ENCODE measurements at places on chromosomes 3 and 15.

DNA sequence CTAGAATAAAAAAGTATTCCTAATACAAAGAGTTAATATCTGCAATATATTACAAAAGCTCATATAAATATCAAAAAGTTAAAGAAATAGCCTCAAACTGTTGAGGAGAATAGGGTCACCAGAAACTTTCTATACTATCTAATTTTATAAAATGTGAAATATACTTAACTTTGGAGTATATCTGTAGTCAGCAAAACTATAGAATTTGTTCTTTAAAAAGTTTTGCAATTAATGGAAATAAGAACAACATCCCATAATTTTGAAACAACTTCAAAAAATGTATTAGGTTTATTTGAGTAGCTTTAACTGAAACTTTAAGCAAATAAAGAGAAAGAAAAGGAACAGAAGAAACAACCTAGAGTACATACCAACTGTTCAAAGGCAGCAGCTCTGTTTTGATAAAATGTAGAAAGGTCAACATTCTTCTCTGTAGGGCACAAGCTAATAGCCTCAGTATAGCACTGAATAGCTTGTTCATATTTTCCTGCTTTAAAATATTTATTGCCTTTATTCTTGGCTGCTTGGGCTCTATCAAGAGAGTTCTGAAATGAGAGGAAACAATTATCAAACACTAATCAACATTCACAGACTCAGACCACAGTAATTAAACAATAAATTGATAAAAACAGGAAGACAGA, 14.3 kb downstream of the TOMM70 start:
- DNase-seq, result no peak

DNA sequence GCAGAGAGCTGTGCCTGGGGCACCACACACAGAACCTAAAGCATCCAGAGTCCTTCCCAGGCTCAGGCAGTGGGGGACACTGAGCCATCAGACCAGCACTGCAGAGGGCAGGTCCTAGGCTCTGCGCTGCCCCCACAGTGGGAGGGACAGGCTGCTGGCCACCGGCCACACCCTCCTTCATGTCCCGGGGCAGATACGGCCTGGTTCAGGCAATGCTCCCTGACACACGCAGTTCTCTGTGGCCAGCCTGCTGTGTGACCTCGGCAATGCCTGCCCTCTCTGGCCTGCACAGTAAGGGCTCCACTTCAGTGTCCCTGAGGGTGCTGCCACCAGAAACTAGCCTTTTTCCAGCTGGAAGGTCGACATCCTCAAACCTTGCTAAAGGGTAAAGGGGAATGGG, 12.4 kb downstream of the LINGO1 start:
- no peak for DNase-seq

- peak; percentile 66 for DNase-seq
These were observed 64.6 kb upstream of the PFN2 start for GRCh38 chr3:150035301-150035779.

- no peak for DNase-seq
These were observed 29.3 kb downstream of the MTMR10 start for GRCh38 chr15:30962079-30962478.

DNA sequence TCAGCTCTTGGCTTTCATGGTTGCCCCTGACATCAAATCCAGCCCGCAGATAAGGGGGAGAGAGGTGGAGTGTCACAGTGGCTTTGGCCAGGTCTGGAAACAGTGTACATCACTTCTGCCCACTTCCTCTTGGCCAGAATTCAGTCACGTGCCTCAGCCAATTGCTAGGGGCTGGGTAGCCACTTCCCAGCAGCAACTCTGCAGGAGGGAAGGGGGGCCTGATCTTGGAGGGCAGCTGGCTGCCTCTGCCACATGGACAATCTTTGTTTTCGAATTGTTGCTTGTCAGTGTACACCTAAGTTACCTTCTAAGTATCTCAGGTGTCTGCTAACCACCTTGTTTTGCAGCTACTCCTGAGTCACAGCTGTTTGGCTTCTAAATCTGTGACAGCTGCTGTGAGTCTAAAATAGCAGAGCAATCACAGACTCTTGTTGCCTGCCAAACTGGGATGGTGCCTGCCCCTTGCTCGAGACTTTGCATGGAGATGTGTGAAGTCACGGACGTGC, 41.0 kb upstream of the LIMD1 start:
- peak; percentile 42 for DNase-seq

- DNase-seq, result no peak
These were observed 10.7 kb downstream of the KIF23 start for GRCh38 chr15:69424748-69425413.

GRCh38 chr3:172561897-172562640, 38.8 kb upstream of the TNFSF10 start:
- no peak for DNase-seq

DNA sequence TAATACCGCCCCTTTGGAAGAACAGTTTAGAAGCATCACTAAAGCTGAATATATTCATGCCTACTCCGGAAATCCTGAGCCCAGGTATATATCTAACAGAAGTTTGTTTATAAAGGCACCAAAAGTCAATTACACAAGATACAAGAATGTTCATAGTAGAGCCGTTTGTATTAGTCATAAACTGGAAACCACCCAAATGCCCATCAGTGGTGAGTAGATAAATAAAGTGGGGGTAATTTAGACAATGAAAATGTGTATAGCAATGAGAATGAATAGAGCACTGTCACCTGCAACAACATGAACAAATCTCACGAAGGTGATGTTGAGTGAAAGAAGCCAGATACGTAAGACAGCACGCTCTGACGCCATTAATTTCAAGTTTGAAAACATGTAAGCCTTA, 68.3 kb upstream of the GLCE start:
- peak; percentile 33 for DNase-seq

- DNase-seq, result peak; percentile 95
These were observed 332.3 kb downstream of the FOXP1 start for GRCh38 chr3:71251156-71251775.

- DNase-seq, result no peak
These were observed 43.0 kb upstream of the ATP2C1 start for GRCh38 chr3:130850843-130851242.

DNA sequence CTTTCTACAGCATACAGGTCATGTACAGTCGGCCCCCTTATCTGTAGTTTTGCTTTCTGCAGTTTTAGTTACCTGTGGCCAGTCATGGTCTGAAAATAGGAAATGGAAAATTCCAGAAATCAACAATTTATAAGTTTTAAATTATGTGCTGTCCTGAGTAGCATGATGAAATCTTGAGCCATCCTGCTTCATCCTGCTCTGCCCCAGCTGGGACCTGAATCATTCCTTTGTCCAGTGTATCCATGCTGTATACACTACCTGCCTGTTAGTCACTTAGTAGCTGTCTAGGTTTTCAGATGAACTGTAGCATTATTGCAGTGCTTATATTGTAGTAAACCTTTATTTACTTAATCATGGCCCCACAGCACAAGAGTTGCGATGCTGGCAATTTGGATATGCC, 44.8 kb downstream of the AP4E1 start:
- DNase-seq, result peak; percentile 44

DNA sequence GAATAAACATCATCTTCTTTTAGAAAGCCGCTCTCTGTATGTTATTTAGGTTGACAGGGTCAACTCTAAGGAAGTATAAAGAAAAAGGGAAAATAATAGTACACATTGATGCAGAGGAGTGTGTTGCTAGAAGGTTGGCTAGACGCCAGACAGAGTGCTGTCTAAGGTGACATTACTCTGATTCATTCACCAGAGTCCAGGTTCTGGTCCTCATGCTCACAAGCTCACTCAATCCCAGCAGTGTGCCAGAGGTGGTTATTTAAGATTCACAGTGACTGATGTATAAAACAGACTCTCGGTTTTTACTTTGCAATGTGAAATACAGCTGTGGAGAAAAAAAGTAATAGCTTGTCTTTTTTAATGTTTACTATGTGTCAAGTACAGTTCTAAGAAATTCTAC, 1.7 kb downstream of the CFAP44 start:
- no peak for DNase-seq

- no peak for DNase-seq
These were observed 33.4 kb downstream of the SPINK8 start for GRCh38 chr3:48299746-48300712.

- no peak for DNase-seq
These were observed 218.9 kb upstream of the THRB start for GRCh38 chr3:24713516-24713915.

- no peak for DNase-seq
These were observed 8.9 kb upstream of the KBTBD8 start for GRCh38 chr3:66989241-66989640.

- DNase-seq, result no peak
These were observed 29.2 kb downstream of the AP3B2 start for GRCh38 chr15:82680200-82681102.

- DNase-seq, result no peak
These were observed 309.1 kb downstream of the TUSC7 start for GRCh38 chr3:117018655-117019054.

DNA sequence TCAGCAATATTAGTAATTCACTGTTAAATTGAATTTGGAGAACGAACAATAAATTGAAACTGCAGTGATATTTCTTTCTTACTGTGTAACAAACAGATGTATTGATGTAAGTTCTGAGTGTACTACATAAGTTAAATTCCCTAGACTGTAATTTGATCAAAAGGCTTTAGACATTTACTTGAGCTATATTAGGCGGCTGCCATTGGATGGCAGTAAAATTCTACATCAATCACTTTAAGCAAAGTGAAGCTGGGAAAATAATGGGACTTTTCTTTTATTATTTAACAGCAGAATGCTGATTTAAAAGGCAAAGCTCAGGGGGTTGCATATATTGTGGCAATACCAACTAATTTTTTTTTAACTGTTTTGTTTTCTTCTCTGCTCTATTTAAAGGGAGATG, 212.6 kb upstream of the PLSCR5 start:
- DNase-seq, result peak; percentile 85

- peak; percentile 89 for DNase-seq
These were observed 4.7 kb downstream of the BHLHE40 start for GRCh38 chr3:4983739-4984510.

- DNase-seq, result peak; percentile 36
These were observed 74.2 kb upstream of the PROK2 start for GRCh38 chr3:71859123-71859519.

GRCh38 chr15:25712192-25712960, 150.8 kb downstream of the ATP10A start:
- DNase-seq, result no peak

GRCh38 chr15:77617476-77618230, 15.1 kb downstream of the LINGO1 start:
- no peak for DNase-seq

DNA sequence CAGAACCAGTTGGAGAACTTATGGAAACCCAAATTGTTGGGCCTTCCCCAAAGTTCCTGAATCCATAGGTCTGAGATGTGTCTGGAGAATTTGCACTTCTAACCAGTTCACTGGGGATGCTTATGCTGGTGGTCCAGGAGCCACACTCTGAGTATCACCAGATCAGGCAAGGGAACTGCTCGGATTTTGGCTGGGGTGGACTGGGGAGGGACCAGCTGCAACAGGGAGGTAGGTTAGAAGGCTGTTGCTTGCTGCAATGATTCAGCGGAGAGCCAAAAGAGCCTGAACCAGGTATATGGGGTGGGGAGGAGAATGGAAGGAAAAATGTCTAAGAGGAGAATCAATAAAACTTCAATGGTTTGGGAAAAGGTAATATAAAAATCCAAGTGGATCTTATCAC, 45.9 kb upstream of the EPHB1 start:
- DNase-seq, result no peak

DNA sequence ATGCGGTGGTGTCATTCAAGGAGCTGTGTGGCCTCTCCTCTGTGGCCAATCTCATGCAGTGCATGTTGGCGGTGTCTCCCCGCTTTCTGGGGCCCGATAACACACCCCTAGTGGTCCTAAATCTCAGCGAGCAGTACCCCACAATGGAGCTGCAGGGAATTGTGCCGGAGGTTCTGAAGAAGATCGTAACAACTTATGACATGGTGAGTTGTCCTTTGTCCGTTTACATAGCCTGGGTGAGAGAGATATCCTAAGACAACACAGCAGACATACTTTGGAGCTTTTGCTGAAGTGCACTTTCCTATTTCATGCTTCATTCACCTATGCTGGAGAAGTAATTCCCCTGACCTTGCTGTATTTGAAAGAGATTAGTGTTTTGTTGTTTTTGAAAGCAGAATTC, 130.0 kb downstream of the PLCL2 start:
- no peak for DNase-seq

GRCh38 chr15:45130291-45131000, 652 bp downstream of the DUOX1 start:
- no peak for DNase-seq

- DNase-seq, result no peak
These were observed 312.0 kb downstream of the DOCK3 start for GRCh38 chr3:50986726-50987125.

GRCh38 chr15:62363913-62364312, 198.8 kb upstream of the C2CD4B start:
- no peak for DNase-seq

DNA sequence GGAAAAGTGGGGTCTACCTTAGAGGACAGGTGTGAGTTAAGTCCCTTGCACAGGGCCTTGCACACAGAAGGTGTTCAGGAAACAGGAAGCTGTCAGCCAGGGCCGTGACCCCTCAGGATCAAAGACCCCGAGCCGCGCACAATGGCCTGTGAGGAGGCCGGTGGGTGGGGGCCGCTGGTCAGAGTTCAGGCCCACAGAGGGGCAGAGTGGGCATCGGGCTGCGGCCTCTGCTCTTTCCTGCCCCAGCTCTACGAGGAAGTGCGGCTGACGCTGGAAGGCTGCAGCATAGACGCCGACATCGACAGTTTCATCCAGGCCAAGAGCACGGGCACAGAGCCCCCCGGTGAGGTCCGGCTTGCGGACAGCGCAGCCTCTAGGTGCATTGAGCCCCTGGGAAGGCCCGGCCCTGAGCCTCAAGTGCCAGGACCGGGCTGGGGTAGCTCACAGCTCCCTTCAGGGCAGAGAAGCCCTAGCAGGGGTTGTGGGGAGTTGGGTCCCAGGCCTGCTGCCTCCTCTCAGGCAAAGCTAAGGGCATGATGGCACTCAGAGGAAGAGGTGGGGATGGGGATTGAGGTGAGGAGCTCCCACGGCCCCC, 37.2 kb downstream of the PSTPIP1 start:
- DNase-seq, result no peak

DNA sequence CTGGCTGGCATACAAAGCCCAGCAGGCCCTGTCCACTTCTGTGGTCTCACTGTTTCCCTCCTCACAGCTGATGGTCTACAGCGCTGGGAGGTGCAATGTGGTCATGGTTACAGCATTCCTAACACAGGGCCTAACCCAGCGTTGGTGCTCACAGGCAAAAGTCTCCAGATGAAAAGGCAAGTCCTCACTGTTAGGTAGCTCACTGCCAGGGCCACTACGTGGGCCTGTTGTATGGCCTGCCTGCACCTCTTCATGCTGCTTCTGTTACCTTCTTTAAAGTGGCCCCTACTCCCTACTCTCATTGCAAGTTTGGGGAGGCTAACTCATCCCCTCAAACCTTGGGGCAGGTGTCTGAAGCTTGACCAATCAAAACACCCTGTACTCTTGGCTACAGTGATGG, 31.3 kb downstream of the CCDC13 start:
- no peak for DNase-seq

Data from fibroblast of skin of scalp (primary cell).